HEK293T (cell line): ENCODE measurements at places on chromosomes 3 and 15.

DNA sequence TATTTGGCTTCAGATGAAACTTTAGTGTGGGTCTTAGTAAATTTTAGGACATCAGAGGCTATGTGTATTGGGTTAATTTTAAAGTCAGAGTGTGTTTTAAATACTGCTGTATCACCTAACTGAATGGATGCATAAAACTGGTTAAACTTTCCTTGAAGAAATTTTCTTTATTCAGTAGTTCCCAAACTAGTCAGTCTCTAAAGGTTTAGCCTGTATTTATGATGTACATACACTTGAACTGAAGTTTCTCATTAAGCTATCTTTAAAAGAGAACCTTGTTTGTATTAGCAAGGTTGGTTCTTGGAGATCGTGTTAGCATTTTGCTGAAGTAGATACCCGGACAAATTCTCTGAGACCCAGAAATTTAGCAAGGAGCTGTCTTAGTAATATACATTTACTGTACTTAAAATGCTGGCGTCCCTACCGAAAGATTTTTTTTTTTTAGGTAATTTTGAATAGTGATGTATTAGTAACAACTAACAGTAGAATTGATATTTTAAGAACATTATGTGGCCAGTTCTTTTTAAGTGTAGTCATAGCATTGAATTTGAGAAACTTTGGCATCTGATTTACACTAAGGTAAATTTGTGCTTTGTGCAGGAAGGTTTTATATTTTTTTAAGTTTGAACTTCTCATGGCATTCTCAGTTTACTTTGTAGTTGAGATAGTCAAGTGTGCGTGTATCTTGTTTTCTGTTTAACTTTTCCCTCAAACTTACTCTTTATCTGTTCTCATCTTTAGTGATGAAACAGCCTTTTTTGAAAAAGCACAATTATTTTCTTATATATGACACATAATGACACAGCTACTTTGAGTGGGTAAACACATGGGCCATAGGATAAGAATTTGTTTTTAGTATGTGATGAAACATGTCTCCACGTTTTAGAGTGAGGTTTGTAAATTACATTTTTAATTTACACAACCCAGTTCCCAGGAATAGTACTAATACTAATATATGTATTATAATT, 2.9 kb downstream of the DIPK2A start:
- DNase-seq = no peak

GRCh38 chr15:25464784-25465183, 26.0 kb upstream of the UBE3A start:
- DNase-seq = no peak

DNA sequence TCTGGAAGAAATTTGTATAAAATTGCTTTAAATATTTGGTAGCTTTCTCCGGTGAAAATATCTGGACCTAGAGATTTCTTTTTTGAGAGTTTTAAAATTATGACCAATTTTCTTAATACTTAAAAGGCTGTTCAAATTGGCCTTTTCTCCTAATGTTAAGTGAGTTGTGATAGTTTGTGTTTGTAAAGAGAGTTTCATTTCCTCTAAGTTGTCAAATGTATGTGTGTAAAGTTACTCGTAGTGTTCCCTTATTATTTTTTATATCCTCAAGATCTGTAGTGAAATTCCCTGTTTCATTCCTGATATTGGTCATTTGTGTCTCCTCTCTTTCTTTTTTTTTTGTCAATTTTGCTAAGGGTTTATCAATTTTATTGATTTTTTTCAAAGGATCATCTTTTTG, 92.6 kb upstream of the CTNNB1 start:
- DNase-seq = no peak

GRCh38 chr3:157226173-157226847, 66.4 kb upstream of the CCNL1 start:
- DNase-seq = no peak

DNA sequence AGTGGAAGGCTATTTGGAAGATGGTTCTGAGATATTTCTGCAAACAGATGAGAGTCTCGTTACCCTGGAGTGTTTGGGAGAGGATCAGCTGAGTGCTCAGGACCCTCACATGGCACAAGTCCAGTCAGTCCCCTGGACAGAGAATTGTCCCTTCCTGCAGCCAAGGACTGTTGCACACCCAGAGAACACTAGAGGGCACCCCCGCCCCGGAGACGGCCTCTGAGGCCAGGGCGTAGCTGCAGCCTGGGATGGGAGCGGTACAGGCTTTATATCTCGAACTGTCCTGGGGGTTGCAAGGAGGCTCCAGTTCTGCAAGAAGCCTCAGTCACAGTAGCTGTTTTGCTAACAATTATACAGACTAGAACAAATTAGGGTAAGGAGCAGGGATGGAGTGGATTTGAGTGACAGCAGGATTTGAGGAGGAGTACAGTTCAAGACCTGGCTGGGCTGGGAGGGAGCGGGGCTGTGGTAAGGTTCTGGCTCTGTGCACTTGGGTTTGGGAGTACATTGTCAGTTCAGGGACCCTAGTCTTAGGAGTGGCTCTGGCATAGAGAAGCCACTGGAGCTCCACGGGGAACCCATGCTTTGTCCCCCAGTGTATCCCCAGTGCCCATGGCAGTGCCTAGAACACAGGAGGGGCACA, 67.6 kb upstream of the HACD2 start:
- peak; percentile 84 for DNase-seq

GRCh38 chr15:58865425-58865880, 68.0 kb downstream of the SLTM start:
- no peak for DNase-seq

GRCh38 chr15:78830514-78831228, 19.4 kb upstream of the ADAMTS7 start:
- no peak for DNase-seq

- DNase-seq = no peak
Observed at GRCh38 chr3:186724911-186725310, 7.8 kb downstream of the KNG1 start.
